ENCODE measurements at places on chromosomes 2 and 18.

DNA sequence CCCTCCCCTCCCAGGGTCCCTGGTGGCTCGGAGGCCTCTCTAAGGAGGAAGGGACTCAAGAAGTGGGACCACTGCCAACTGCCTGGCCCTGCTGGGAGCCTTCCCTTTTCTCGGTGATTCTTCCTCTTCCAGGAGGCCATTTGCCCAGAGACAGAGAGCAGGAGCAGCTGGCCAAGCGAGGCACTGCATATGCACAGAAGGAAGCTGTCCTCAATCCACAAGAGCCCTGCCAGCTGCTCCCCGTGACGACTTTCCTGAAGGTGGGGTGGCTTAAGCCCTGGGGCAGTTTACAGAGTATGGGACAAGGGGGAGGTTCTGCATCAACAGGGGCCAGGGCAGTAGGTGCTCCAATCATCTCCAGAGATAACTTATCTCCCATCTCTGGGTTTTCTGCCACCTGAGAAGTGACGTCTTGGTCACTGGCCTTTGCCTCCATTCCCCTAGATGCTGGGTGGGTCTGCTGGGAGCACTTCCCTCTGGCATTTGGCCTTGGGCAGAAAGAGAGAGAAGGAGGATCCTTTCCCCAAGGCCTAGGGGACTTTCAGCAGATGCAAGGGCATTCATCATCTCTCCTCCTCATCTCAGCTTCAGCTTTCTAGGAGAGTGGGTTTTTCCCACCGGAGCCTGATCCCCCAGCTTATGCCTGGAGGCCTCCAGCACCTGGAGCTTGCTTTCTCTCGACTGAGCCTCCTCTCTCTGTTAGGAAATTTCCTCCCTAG, 28.5 kb downstream of the CIB4 start:
- peak; percentile 42 for DNase-seq

- no peak for DNase-seq
Observed at GRCh38 chr2:164178835-164179465, 442.3 kb downstream of the GRB14 start.

GRCh38 chr2:71637168-71637567, 183.8 kb downstream of the DYSF start:
- DNase-seq, result no peak

DNA sequence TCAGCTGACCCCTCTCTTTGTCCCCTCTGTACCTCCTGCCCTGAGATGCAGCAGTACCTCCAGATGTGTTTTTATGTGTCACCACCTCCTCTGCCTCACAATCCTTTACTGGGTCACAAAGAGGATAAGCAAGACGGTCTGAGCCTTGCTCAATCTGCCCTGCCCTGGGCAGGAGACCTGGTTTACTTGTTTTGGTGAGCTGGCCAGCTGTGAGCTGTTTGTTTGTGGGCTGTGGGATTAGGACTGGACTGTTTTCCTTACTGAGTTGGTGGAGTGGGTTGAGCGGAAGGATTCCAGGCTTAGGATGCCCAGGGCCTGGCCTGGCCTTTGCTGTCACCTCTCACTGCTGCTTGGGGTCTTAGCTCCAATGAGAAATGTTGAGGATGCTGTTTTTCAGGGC, 299.5 kb downstream of the SRBD1 start:
- no peak for DNase-seq

DNA sequence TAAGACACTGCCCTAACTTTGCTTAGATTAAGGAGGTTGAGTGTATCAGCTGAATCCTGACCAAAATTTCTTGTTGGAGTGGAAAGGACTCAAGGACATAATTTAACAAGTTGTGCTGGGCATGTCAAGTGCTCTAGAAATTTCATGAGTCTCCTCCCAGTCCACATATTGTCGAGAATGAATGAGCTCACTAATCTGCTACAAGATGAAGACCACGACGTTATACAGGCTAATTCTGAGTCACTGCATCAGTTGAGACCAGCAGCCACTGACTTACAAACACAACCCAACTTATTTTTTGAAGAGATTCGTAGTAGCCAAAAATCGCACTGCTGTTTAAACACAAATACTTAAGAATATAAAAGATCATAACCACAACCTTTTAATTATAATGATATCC, 28.7 kb upstream of the SLC8A1 start:
- no peak for DNase-seq

Measured in activated CD8-positive, alpha-beta memory T cell treated with anti-CD3 and anti-CD28 coated beads for 24 hours (primary cell).